Left forelimb (tissue), 1 donor: ENCODE measurements at places on chromosomes 6 and 20.

- DNase-seq: no peak
Measured at GRCh38 chr6:111842891-111843290, 30.4 kb downstream of the FYN start.

DNA sequence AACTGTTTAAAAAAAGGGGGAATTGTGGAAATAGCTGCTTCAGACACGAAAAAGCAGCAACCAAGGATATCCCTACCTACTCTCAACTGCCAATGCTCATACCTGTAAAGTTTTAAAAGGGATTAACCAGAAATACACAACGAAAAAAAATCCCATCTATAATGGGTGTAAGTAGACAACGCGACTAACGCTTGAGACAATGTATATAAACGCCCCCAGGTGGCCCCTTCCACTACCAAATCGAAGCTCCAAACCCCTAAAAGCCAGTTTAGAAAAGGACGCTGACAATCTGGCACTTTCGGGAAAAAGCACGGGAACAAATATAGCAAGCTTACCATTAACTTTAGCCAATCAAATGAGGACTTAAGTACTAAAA is 94.5 kb upstream of the BTN3A2 start:
- no peak for DNase-seq

DNA sequence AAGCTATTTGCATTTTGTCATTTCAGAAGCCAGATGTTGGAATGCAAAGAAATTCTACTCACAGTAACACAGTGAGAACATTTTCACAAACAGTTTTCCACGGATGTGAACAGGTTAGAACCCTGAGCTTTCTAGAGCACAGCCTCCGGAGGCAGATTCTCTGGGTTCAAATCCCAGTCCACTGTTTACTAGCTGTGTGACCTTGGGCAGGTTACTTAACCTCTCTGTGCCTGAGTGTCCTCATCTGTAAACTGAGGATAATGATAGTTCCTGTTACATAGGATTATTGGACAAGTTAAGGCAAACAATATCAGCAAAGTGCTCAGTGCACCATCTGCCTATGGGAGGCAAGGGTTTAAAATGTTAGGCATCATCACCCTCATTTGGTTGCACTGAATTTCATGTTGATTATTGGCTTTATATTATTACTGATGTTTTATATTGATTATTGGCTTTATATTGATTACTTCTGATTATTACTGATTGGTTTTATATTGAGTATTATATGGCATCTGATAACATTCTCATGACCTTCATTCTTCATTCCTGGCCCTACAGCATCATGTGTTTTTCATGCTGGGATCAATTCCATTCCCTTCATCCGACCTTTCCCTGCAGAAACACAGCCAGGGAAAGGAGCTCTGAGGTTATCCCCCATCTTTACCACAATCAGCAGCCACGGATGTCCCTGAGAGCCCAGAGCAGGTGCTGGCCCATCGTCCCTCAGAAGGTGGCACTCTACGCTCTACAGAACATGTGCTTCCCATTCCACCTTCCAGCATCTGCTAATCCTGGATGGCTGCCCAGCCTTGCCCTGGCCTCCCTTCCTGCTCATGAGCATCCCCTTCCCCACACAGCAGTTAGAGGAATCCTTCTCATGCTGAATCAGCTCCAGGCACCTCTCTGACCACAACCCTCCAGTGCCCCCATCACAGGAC is 283.1 kb downstream of the PREX1 start:
- no peak for DNase-seq

- no peak for DNase-seq
Measured at GRCh38 chr6:44227148-44227793, 3.9 kb downstream of the SLC29A1 start.

- DNase-seq: no peak
Measured at GRCh38 chr6:8993111-8993510, 557.8 kb upstream of the SLC35B3 start.

DNA sequence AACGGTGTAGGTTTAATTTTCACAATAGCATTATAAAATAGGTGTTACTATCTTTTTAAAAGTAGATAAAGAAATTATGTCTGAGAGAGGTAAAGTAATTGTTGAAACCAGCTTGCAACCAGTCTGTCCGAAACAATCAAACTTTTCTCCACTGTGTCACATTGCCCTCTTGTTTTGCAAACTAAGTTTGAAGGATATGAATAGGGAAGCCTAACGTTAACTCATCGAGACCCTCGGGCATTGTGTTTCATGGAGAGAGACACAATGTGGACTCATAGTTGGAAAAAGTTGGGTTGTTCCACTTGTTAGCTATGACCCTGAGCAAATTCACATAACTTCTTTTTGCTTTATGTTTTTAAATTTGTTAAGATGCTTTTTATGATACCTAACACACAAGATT is 254.4 kb upstream of the IMPG1 start:
- no peak for DNase-seq

- no peak for DNase-seq
Measured at GRCh38 chr20:44701118-44701857, 13.9 kb upstream of the CCN5 start.

- DNase-seq: no peak
Measured at GRCh38 chr6:51166914-51167313, 348.2 kb downstream of the TFAP2B start.

DNA sequence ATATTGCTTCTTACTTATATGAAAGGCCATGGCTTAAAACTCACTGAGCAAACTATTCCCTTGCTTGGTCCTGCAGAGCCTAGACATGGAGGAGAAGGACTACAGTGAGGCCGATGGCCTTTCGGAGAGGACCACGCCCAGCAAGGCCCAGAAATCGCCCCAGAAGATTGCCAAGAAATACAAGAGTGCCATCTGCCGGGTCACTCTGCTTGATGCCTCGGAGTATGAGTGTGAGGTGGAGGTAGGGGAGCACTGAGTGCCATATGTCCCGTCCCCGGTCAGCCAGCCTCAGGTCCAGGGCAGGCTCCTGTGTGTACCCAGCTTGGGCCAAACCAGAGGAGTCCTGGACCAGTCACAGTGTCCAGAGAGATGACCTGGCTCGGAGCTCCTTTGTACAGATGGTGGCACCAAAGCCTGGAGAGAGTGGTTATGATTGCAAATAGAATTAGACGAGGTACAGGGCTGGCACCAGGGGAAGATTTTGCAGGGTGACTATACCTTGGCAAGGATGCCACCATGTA is 21.0 kb downstream of the EPB41L1 start:
- DNase-seq: no peak

DNA sequence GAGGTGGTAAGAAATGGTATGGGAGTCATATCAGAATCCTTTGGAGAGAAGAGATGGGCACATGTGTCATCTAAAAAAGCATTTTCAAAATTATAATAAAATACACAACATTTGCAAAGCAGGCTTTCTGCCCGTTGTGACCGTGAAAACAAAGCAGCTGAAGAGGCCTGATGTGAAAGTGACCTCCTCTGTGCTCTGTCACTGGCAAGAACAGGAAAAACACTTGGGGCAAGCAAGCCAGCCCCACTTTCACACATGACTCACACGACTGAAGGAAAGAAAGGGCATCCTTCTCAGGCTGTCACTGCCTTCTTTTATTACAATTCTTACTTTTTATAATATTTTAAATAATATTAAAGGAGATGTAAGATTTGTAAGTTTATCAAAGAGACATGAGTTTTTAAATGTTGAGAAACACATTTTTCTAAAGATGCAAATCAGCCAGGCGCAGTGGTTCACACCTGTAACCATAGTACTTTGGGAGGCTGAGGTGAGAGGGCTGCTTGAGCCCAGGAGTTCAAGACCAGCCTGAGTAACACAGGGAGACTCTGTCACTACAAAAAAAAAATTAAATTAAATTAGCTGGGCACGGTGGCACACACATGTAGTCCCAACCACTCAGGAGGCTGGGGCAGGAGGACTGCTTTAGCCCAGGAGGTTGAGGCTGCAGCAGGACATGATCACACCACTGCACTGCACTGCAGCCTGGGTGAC is 143.7 kb downstream of the BTBD9 start:
- no peak for DNase-seq

GRCh38 chr6:74491844-74492374 is 713.9 kb downstream of the COL12A1 start:
- DNase-seq: no peak

DNA sequence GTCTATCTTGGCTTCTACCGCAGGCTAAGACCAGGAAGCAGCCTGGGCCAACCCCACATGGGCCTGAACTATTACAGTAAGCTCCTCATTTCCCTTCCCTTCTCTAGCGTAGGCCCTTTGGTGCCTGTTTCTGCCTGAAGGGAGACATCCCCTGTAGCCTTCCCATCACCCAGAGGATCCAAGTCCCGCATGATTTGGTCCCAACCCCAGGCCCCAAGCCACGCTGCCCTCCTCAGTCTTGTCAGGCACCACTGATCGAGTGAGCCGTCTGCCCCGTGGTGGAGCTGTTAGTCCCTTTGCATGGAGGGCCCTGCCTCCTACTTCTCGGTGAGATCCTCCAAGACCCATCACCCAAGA is 46.4 kb downstream of the EBF4 start:
- no peak for DNase-seq

- no peak for DNase-seq
Measured at GRCh38 chr6:147061252-147061651, 143.0 kb upstream of the STXBP5 start.

GRCh38 chr6:42727627-42728026 is 5.2 kb upstream of the PRPH2 start:
- no peak for DNase-seq

GRCh38 chr20:46204594-46205186 is 86.6 kb downstream of the CD40 start:
- no peak for DNase-seq

DNA sequence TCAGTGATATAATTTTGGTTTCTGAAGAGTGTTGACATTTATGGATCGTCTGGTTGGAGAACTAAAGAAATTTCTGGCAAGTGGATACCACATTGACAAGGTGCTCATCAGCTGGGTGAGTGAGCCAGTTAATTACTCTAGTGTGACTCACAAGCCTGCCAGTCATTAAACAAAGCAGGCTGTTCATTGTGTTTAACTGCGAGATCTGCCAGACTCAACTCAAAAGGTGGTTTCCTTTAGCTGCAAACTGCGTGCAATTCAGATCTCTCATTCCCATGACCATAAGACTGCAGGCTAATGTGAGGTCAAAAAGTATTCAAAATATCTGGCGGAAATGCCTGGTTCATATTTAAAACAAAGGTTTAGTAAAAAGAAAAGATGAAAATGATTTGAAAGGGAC is 32.5 kb upstream of the IYD start:
- DNase-seq: no peak

- DNase-seq: no peak
Measured at GRCh38 chr6:26113570-26113969, 26.3 kb downstream of the HFE start.

GRCh38 chr6:162063666-162064065 is 663.9 kb downstream of the PRKN start:
- no peak for DNase-seq

GRCh38 chr20:25629816-25630499 is 6.1 kb upstream of the NANP start:
- no peak for DNase-seq

DNA sequence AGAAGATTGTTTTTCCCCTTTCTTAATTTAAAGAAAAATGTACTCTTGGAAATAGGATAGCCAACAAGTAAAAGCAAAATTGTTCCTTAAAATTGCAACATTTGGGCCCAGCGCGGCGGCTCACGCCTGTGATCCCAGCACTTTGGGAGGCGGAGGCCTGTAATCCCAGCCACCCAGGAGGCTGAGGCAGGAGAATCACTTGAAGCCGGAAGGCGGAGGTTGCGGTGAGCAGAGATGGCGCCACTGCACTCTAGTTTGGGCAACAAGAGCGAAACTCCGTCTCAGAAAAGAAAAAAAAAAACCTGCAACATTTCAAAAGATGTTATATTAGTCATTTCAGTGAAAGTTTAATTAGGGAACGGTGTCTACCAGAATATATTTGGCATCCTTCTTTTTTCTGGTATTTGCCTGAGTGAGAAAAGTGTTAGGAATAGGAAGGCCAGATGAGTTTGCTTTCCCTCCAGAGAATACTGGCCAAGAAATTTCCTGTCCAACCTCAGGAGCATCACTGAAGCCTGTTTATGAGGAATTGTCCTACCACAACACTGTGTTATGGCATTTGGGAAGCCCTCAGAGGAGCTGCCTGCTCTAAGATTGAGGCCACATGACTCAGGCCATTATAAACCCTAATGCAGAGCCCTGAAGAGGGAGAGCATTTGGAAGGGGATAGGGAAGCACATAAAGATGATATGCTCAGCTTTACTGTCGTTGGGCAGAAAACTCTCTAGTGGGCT is 1.2 kb upstream of the GJA1 start:
- no peak for DNase-seq
